NCI-H1092 (cell line): ENCODE measurements at places on chromosomes 12 and 14.

- DNase-seq: no peak
These were observed 195.0 kb upstream of the FOXG1 start for GRCh38 chr14:28571636-28572035.

DNA sequence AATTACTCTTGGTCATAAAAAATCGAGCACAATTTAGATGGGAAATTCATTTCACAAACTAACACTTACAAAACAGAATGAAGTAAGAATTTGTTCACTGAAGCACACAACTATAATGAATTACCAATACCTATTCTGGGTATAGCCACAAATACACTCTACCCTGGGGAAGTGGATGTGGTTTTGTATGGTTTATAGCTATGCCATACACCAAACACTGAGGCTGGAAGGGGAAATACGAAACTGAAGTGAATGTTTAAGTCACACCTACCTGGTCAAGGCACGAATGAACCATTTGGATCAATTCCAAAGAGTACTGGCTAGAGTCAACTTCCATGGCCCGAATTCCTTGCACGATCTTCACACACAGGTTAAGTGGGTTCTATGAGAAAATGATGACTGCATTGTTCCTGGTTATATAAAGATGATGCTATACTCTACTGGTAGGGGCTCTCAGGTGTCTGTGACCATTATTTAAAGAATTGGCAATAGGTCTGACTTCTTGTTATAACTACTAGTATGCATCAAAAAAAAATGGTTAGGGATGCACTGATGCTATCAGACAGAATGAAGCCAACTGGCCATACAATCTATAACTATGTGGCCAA is 12.8 kb downstream of the NEK9 start:
- no peak for DNase-seq

DNA sequence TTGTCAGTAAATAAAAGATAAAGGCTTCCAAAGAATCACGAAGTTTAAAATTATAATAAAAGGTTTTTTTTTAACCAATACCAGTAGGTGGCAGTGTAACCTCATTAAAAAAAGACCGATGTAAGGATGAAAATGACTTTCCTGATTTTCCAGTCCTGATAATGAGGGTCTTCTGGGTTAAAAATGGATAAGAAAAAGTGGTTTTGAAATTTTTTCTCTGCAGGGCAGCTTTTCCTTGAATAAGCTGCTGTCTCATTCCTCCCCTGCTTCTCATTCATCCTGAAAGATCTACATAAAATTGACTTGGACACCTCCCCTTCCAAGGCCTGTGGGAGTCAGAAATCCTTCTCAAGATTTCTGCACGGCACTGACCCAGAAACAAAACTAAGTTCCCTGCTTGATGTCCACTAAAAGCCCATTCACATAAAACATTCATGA is 58.9 kb upstream of the FBXO33 start:
- DNase-seq: peak; percentile 40

- peak; percentile 68 for DNase-seq
These were observed 2.4 kb downstream of the ABCB9 start for GRCh38 chr12:122963941-122964265.

DNA sequence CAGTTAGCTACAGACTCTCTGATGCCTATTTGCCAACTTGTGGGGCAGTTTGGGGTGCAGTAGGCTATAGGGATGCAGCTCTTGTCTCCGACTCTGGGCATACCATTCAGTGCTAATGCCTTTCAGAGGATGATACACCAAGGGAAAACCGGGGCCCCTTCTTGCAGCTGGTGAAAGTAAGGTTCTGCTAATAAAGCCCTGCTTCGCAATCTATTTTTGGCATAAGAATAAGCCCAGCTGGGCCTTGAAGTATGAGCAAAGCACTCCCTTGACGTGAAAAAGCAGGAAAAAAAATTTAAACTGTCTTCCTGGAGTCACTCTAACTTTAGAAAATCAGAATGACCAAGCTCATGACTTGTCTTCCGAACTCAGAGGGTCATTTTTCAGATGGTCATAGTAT is 124.1 kb upstream of the RBM19 start:
- no peak for DNase-seq

DNA sequence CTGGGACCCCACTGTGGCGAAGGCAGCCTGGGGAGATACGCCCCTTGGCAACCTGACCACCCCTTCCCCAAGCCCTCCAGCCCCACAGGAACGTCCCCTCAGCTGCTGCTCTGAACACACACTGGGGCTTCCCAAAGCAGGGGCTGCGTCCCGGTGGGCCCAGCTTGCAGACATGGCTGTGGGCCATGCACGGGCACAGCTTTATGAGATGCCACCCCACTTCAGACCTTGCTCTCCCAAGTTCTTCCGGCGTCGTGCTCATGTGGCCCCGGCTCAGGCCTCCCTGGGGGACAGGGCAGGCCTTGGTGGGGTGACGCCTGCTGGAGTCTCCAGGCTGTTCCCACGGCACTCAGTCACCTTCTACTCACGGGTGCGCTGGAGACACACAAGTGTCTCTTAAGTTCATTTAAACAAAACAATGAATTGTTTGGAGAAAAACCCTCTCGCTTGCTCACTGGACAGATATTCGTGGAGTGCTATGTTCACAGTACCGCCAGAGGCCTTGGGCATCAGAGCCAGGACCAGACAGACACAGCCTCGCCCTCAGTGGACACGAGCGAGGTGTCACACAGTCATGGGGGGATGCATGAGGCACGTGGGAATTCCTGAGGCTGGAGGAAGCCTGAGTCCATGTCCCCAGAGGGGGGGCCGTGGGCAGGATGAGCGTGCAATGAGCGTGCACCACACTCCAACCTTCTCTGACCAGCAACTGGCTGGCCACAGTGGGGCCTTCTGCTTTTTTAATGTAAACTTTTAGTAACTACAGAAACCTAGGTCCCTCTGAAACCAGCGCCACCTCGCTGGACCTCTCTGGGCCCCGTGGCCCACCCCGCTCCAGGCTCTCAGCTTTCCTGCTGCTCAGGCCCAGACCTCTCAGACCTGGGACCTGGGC is 4.3 kb downstream of the GALNT9 start:
- no peak for DNase-seq

GRCh38 chr12:110536834-110537604 is 34.9 kb downstream of the RAD9B start:
- no peak for DNase-seq

GRCh38 chr12:126488806-126489205 is 1423.6 kb downstream of the AACS start:
- DNase-seq: no peak

GRCh38 chr14:54564868-54565784 is 1.8 kb upstream of the SAMD4A start:
- peak; percentile 6 for DNase-seq

GRCh38 chr14:91315844-91316267 is 71.4 kb upstream of the GPR68 start:
- DNase-seq: no peak

DNA sequence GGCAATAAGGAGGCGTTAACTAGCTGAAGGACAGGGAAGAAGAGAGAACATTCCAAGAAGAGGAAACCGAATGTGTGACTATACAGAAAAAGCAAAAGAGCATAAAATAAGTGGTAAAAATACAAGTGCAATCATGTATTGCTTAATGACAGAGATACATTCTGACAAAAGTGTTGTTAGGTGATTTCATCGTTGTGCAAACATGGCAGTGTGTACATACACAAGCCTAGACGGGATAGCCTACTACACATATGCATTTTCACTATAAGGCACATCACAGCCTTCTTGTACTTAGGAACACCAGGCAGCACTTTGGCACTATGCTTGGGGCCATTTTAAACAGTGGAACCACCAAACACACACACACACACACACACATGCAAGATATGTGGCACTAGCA is 299.3 kb downstream of the BCAT1 start:
- DNase-seq: no peak

GRCh38 chr14:77128414-77128891 is 13.1 kb downstream of the ZDHHC22 start:
- DNase-seq: peak; percentile 46

DNA sequence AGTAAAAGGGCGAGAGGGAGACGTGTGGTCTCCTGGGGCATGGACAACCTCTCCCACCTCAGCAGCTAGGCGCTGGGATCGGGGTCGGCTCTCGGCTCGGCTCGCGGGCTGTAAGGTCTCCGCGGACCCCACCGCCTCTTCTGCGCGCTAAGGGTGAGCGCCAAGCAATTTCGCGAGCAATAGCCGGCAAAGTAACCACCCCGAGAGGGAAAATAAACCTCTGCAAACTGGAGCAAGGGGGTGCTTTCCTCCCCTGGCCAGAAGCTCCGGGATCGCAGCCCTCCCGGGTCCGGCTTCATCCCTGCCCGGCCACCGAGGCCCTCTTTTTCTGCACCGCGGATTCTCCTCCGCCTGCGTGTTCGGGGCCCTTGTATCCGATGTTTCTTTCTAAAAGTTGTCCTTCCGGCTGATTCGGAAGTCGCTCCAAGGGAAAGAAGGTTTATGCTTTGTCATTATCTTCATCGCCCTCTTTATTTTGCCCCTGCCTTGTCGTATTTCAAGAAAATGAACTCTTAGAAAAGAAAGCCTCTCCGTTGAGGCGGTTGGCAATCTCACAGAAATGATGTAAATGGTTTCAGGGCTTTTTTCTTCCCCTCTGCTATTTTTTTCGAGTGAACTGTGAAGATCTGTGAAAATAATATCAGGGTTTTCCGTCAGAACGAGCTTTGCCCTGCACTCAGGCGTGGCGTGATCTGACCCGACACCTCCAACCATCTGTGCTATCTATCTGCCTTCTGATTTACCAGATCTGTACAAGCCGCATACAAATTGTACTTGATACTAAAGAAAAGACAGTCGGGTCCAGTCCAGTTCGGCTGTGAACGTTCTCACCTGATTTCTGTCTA is 1.7 kb upstream of the SIX6 start:
- no peak for DNase-seq

DNA sequence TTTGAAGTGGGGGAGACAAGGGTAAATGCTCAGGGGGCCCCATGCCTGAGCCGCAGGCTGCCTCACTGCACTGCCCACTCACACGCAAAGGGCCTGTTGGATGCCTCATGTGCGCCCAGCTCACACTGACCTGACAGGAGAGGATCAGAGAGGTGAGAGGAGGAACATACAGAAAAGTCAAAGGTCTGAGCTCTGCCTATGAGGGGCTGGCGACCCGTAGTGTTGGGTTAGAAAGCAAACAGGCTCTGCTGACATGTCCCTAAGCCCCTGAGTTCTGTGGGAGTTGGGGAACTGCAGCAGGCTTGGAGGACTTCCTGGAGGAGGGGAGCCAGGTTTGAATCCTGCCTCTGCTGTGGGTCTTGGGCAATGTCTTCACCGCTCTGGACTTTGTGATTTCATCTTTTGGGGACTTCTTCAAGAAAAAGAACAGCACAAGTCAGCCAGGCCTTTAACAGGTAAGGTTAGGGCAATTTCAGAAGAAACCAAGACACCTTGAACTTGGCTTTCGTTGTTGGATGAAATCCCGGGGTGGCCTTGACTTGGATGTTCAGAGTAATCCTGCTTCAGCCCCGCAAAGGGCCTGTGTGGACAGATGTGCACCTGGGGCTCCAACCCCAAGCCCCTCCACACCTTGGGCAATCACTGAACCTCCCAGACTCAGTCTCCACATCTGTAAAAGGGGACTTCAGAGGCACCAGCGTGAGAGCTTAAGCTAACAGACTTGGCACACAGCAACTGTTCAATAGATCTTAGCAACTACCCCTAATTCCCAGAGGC is 116.8 kb downstream of the SCARB1 start:
- DNase-seq: no peak

GRCh38 chr12:7219599-7220243 is 30.2 kb downstream of the PEX5 start:
- DNase-seq: peak; percentile 39

- no peak for DNase-seq
These were observed 790 bp downstream of the NEDD1 start for GRCh38 chr12:96907671-96908422.

GRCh38 chr14:28830115-28830534 is 63.5 kb downstream of the FOXG1 start:
- DNase-seq: no peak

GRCh38 chr12:130246560-130246959 is 84.3 kb downstream of the FZD10 start:
- DNase-seq: no peak

DNA sequence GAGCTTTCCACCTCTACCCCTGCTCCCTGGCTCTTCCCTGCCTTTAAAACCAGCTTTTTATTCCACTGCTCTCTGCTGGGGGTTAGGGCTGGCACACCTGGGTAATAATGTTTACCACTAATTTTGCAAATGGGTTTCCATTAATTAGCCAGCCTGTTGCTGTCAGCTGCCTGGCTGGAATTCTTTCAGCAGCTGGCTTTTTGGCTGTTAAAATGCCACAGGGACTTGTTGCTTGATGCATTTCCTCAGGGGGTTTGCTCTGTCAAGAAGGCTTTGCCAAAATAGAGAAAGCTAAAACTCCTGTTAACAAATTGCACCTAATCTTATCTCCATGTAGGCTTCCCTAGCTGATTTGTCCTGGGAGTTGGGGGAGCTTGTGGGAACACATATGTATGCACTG is 51.8 kb upstream of the PSMC1 start:
- DNase-seq: no peak

DNA sequence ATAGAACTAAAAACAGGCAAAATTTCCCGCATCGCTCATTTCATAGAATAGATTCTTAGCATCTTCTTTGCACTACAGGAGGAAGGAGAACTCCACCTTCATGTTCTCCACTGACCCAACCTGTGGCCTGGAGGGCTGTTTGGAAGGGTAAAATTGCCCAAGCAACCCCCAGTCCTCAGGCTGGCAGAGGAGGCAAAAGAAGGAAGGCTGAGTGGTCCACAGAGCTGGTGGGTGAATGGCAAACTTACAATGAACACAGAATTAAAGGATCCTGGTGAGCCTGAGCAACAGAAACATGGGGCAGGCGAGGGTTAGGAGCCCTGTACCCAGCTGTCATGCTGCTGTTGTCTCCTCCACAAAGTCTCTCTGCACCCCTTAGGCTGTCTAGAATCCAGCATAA is 25.1 kb downstream of the SENP1 start:
- DNase-seq: no peak

DNA sequence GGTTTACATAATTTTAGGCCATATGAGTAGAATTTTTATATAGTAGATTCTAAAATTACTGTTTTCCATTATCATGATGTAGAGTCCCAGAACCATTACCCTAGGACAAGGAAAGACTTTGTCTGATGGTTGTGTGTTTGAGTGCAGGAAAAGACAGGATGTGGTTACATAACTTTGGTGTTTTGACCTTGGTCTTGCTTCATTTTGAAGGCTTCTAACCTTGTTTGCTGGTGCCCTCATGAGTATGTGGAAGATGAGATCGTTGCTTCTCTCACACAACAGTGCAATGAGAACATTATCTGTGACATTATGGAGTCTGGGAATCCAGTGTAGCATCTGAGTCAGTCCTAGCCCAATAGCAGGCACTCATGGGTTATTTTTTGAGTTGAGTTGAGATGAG is 106.2 kb downstream of the IGF1 start:
- no peak for DNase-seq

DNA sequence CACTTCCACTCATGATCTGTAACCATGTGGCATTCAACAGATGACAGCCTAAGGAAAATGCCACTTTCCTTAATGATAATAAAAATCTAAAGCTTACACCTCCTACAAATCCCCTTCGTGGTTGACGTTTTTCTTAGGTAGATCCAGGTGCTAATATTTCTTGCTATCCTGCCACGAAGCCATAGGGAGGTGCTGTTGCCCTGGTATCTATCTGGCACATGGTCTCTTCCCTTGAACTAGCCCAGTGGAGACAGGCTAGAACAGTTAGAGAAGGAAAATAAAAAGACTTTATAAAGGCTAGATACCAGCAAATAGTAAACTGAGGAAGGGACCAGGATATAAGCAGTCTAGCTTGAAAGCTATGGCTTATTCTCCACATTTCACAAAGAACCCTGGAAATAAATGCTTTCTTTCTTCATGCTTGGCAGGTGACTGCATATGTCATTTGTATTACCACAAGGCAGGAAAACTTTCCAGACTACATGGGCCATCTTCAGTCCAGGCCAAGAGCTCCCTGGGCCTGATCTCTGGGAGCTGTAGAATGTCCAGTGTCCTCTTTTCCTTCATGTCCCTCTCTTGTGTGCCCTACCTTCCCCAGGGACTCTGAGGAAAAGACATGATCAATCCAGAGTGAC is 15.3 kb downstream of the SPIC start:
- peak; percentile 6 for DNase-seq
